ENCODE measurements at places on chromosomes 4 and X.

- no peak for DNase-seq
Measured at GRCh38 chr4:110275871-110276270, 77.5 kb upstream of the ELOVL6 start.

DNA sequence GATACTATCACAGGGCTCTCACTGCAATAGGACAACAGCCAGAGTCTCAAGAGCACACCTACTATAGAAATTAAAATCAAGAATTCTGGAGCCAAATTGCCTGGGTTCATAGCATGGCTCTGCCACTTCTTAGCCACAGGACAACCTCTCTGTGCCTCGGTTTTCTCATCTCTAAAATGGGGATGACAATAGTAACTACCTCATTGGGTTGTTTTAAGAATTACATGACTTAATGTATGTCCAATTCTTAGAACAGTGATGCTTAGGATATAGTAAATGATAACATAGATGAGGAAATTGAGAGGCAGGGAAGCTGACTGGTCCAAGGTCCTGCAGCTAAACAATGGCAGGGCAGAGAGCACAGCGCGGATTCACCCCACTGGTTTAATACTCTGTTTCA is 11.0 kb upstream of the ODAPH start:
- DNase-seq, result no peak

GRCh38 chr4:184287697-184288255 is 70.1 kb upstream of the ENPP6 start:
- DNase-seq, result peak; percentile 55

DNA sequence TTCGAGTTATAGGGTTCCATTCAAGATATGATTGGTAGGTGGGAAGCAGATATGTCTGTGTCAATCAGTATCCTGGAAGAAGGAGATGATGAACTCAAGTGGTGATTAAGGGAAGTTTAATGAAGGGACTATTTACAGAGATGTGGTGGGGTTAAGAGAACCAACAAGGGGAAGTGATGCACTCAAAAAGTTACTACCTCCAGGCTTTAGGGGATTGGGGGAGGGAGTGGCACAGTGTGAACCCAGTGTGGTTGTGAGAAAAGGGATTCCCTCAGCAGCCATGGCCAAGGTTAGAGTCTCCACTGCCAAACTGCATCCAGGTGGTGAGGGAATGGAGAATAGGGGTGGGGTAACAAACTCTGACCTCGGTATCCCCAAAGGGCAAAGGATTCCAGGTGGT is 27.9 kb downstream of the PKD2 start:
- DNase-seq, result no peak

DNA sequence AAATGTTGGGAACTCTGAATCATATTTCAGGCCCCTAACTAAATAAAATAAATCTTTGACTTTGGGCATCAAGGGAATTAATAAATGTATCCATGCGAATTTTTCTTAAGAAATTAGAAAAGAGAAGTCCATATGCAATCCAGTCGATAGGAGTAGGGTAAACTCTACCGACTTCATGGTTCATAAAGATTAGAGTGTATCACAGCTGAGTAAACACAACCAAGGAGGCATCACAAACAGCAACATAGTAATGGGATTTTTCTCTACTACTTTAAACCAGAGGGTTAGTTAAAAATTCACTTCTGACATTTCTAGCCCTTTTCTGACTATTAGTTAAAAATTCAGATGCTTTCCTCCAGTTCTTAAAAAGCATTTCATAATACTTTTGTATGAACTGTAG is 19.9 kb downstream of the SEPTIN11 start:
- no peak for DNase-seq

DNA sequence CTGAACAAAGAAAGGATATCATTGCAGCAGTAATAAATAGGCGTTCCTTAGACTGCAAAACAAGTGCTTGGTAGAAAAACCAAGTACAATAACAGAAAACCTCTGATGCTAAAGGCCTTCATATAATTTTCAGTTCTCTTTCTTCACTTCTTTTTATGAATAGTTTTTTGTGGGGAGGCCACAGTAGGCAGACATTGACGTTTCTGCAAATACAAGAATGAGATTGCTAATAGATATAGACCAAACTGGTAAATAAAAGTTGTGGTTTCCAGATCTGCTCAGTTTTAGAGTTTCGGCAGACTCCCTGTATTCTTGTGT is 57.0 kb upstream of the RAP1GDS1 start:
- no peak for DNase-seq

GRCh38 chr4:113682730-113683537 is 78.6 kb downstream of the CAMK2D start:
- DNase-seq, result no peak

DNA sequence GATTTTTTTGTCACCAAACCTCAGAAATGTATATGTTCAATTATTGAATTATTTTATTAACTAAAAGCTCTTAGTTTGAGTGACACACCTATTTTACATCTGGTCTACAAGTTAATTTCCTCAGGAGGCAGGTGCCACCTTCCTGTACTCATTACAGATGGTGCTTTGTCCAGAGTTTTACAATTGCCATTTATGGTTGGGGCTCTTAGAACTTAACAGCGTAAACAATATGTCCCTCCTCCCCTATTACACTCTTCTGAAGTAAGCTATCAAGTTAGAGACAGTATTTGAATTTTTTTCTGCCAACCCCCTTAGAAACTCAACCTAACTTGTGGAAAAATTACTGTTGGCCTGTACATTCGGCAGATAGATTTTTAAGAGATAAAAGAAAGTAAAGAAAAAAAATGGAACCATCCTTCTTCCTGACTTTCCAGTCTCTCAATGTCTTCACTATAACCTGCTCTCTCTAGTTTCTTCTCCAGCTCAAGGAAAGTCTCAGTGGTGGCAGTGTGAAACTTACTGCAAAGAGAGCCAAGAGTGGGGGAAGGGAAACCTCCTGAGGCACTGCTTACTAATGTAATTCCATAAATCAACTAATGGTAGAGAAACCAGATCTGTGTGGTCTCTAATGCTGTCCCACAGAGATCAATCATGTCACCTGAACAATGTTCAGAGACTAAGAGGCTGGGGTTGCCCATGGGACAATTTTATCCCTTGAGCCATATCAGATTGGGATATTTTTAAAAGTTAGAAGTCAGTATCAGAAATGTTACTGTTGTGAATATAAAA is 7.8 kb downstream of the CXXC4 start:
- DNase-seq, result no peak

- no peak for DNase-seq
Measured at GRCh38 chr4:48491514-48492176, 1.6 kb downstream of the ZAR1 start.

- no peak for DNase-seq
Measured at GRCh38 chr4:80268936-80269335, 2.5 kb downstream of the FGF5 start.

GRCh38 chr4:145709843-145710242 is 29.9 kb downstream of the C4orf51 start:
- no peak for DNase-seq

DNA sequence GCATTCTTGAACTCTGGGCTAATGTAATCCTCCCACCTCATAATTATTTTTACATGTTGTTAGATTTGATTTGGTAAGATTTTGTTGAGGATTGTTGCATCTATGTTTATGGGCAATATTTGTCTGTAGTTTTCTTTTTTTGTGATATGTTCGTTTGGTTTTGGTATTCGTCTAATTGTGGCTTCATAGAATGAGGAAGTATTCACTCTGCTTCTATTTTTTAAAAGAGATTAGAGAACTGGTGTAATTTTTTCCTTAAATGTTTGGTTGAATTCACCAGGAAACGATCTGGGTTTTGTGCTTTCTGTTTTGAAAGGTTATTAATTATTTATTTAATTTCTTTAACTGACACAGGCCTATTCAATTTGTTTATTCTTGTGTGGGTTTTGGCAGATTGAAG is 161.2 kb upstream of the NUDT6 start:
- DNase-seq, result no peak

DNA sequence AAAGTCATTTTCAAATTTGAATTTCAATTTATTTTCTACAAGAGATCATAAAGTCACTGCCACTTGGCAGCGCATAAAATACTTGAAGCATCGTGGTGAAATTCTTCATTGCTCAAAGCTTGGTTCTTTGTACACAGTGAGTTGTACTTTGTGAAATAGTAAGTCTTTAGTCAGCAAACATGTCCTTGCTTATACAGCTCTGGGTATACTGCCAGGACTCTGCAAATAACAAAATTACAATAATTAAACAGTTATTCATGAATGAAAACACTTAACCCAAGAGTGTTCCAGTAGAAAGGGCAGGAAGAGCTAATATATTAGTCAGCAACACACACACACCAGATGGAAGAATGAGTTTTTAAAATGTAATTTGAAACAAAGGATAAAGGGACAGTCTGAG is 1300.9 kb upstream of the DIAPH2 start:
- DNase-seq, result no peak

DNA sequence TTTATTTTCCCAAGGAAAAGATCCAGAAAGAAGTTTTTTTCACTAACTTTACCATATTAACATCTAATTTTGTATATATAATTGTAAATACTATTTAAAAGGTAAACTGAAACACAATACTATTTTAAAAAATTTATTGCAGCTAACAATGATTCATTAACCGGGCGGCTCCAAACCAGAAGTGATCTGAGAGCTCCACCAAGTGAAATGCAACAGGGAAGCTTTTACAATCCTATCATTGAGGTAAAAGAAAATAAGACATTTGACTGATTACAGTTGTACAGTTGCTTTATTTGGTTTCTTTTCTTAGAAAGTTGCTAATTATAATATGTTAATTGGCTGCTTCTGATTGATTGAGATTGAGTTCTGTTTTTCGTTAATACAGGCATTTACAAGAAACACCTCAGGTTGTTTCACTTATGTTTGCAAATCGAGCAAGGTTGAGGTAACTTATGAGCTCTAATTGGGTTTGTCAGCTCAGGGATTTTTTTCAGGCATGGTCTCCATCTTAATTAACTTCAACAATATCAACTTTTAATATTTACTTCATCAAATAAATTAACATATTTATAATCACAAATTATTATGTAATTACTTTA is 220.2 kb upstream of the UGT8 start:
- DNase-seq, result peak; percentile 37

- no peak for DNase-seq
Measured at GRCh38 chrX:154417157-154417556, 5.8 kb downstream of the TAFAZZIN start.

DNA sequence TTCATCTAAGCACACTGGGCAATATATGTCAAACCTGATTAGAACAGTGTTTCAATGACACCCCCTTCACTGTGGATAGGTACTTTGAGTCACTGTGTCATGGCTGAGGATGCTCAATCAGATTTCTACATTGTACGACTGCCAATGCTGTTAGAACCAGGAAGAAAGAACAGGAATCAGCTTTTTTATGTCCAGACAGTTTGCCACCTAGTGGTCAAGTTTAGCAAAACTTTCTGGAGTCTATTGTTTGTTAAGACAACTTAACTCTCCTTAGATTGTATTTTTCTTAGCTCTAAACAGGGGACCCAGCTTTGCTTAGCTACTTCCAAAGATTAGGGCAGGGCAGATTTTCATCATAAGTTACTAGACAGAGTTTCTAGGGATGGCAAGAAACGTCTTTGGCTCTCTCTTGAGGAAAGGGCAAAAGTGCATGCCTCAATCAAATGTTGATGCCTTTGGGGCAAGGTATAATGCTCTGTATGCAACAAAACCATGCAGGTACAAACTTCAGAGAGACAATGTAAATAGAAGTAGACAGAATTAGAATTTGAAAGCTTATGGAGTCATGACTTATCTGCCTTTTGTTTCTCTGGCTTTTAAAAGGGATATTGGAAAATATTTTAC is 40.5 kb upstream of the BMP3 start:
- peak; percentile 57 for DNase-seq

GRCh38 chrX:153318811-153319210 is 2.8 kb downstream of the PNMA6F start:
- no peak for DNase-seq

DNA sequence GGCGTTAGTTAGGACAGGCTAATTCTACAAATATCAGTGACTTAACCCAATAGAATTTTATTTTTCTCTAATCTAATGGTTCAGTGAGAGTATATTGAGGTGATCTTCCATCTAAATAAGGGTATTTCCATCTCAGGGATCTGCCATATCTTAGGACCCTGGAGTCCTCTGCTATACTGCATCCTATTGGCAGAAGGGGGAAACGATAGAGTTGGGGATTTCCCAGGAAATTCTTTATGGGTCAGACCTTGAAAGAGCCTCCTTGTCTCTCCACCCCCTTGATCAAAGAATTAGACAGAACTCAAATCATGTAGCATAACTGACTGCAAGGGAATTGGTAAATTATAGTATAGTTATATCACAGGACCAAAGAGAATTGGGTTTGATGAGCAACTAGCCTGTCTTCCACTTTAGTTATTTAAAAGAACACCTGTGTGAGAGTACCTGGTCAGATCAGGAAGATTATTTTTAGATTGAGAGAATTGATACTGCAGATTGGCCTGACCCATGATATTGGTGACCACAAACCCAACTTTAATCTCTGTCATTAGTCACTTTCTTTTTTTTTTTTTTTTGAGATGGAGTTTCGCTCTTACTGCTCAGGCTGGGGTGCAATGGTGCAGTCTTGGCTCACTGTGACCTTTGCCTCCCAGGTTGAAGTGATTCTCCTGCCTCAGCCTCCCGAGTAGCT is 25.6 kb downstream of the SMARCA5 start:
- DNase-seq, result no peak

DNA sequence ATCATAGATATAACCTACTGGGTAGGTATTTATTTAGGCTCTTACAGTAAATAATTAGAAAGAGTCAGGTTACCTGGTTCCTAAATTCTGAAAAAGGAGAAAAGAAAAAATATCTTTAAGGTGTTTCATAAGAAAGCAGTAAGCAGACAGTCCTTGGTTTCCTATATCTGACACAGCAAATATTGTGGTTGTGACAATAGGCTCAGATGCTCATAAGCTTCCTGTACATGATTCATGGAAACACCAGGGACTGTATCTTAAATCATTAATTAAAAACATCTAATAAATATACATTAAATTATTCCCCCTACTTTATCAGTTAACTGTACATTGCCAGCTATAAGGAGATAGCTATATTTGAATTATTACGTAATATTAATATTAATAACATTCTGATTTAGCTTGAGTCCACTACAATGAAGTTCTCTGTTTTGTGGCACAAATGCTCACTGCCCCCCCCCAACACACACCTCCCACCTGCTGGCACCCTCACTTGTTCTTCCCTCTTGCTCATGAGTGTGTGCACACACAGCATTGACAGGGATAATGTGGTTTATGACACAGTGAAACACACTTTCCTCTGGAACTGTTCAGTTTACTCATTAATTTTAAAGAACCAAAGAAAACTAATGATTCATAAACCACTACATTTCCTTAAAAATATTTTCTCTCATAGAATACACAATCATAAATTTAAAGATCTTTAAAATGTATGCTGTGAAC is 187.4 kb downstream of the NR3C2 start:
- peak; percentile 20 for DNase-seq

GRCh38 chr4:79620617-79621016 is 212.6 kb upstream of the GK2 start:
- DNase-seq, result no peak

- no peak for DNase-seq
Measured at GRCh38 chr4:10684631-10685030, at the start of gene CLNK. Gene CLNK (minus strand): TSS chr4:10684768. CDS start chr4:10667869, 16,899 bp downstream.

GRCh38 chr4:188002323-188002722 is 6.8 kb downstream of the ZFP42 start:
- no peak for DNase-seq

Data from endothelial cell of umbilical vein (primary cell).